ENCODE measurements at places on chromosomes 2 and 18.

DNA sequence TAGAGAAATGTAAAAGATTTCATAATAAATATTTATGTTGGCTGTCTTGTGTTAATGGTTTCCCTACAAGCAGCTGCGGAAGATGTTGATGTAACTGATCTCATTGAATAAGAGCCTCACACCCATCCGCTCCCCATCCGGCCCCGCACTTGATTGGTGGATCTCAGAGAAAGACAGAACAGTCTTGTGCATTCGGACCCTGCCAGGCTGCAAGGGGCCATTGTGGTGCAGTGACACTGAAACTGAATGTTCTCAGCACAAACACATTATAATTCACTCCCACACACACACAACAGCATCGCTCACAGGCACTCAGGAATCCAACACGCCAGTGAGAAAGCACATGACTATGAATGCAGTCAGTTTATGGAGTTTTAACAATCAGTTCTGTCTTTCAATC lies 47.8 kb downstream of the PRELID3A start:
- DNase-seq, result no peak

- DNase-seq, result no peak
These were observed 49.6 kb downstream of the SERTAD2 start for GRCh38 chr2:64604155-64604554.

- DNase-seq, result no peak
These were observed 19.8 kb downstream of the TET3 start for GRCh38 chr2:74004212-74005182.

DNA sequence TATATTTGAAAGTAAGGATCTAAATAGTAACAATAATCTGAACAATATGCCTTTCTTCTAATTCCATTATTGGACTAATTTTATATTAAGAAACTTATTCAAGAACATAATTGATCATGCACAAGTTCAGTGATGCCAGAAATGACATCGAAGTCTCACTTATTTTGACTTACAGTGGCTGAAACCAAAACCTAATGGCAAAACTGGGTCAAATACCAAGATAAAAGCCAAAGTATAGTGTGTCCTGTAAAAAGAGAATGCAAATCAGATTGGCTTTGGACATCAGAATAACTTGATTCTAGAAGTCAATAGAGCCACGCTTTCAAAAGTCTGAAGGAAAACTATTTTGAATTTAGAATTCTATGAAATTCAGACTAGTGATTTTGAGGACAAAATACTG lies 137.2 kb downstream of the FTCDNL1 start:
- DNase-seq, result no peak

DNA sequence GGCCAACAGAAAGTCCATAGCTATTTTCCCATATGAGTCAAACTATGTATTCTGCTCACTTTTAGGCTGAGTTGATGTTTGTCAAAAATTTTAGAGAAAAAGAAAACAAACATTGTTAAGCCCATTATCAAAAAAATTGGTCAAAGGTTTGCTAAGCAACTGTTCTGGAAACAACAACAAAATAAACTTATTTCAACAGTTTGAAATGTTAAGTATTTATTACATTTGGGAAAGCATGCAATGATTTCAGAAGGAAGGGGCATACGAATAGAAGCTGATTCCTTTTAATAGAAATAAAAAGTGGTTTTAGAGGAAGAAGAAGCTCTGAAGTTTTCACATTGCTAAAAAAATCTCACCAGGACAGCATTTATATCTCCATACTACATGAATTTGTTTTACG lies 1837.5 kb upstream of the CELF4 start:
- no peak for DNase-seq

DNA sequence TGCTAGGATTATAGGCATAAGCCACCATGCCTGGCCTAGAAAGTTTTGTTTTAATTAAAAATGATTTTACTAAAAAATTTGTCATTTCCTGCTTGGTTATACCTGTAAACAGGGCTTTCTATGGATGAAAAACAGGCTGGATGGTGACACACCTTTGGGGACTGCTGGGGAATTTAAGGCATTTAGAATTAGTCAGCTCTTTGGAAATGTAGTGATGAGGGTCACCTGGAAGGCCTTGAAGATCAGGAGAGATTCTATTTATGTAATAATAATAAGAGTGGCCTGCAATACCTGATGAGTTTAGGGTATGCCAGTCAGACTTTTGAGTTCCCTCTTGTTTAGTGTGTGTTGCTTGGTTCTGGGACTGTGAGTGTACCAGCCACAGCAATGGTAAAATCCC lies 51.1 kb downstream of the RALBP1 start:
- DNase-seq, result no peak

GRCh38 chr18:79855147-79855933 lies 57.6 kb downstream of the KCNG2 start:
- no peak for DNase-seq

DNA sequence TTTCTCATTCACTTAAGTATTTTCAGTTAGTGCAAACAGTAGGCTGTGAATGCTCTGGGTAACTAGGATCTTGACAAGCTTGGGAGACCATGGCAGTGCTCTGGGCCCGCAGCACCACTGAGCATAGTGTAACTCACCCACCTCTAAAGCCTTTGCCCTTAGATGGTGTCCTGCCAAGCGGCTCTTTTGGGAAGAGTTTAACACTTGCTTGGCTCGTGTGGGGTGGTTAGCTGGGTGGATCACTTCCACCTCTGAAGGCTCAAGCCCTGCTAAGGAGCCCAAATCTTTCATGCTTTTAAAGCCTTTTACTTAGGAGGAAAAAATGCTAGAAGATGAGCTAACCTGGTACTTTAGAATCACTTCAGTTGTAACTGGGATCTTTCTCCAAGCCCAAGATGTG lies 33.9 kb downstream of the PTPN18 start:
- DNase-seq, result no peak

GRCh38 chr2:26584191-26584590 lies 57.0 kb downstream of the CIB4 start:
- no peak for DNase-seq

- DNase-seq, result no peak
These were observed 219.1 kb upstream of the STK17B start for GRCh38 chr2:196390243-196391148.

- DNase-seq, result peak; percentile 28
These were observed 34.4 kb downstream of the CD28 start for GRCh38 chr2:203740871-203741281.

GRCh38 chr2:112622528-112622849 lies 23.2 kb upstream of the SLC20A1 start:
- no peak for DNase-seq

DNA sequence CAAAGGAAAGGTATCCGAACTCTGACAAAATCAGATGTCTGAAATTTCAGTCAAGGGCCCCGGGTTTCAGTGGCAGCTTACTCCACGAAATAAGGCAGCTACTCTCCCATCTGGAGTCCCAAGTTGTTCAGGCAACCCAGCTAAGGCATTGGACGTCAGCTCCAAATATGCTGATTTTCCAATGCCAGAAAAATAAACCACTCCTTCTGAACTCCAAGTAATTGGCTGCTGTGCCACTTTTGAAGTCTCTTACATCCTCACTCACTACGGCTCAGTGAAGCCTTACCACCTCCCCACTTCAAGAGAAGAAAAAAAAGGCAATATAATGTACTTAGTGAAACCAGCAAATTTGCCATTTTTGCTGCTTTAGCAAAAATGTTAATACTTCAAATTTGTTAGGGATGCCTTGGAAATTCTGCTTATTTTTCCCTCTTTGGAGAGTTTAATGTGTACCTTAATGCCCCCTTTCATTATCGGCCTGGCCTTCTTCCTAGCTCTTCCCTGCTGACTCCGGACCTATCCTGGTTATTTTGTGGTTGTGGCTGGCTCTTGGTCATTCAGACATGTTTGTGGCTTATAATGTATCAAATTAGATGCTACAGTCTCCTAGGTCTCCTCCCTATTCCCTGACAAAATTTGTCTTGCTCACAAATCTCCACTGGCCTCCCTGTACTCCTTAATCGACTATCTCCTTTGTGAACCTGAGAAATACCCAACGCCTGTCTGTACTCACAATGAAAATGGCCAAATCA lies 589.2 kb upstream of the ZEB2 start:
- no peak for DNase-seq

DNA sequence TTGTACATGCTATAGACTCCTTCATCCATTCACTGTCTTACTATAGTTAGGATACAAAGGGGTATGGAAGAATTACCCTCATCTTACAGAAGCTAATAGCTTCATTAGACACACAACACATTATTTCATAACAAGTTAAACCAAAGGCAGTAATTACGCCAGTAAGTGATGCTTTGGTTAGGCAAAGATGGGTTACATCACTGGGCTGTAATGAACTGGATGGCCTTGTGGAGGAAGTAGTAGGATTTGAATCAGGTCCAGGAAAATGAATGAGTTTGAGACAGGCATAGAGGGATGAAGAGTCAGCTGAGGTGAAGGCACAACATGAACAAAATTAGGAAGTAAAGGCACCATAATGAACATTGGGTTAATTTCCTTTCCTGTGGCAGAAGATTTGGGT lies 80.1 kb downstream of the SOCS6 start:
- no peak for DNase-seq

- no peak for DNase-seq
These were observed 383.7 kb downstream of the SOCS6 start for GRCh38 chr18:70672581-70672980.

DNA sequence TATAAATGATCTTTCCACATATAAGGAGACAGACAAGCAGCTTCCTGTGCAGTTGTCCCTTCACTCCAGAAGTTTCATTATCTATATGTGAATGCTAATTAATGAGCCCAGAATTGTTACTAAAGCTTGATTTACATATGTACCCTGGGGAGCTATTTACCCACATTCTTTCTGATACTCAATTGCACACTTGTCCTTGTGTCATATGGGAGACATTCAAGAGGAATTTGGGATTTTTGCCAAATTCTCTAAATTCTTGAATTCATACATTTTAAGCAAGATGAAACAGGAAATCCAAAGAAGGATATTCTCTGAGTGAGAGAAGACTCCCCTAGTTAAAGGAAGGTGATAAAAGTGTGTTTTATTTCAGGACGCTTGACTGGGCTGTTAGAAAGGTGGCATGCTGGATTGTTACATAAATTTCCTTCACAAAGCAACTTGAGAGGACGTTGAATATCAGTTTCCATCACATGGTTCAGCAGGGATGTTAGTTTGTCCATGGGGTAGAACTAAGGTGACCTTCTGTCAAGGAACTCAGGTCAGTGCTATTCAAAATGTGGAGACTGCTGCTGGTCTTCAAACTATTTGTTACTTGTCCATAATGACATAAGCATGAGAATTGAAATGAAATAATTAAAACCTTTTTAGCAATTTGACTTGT lies 368.2 kb downstream of the IRS1 start:
- no peak for DNase-seq

DNA sequence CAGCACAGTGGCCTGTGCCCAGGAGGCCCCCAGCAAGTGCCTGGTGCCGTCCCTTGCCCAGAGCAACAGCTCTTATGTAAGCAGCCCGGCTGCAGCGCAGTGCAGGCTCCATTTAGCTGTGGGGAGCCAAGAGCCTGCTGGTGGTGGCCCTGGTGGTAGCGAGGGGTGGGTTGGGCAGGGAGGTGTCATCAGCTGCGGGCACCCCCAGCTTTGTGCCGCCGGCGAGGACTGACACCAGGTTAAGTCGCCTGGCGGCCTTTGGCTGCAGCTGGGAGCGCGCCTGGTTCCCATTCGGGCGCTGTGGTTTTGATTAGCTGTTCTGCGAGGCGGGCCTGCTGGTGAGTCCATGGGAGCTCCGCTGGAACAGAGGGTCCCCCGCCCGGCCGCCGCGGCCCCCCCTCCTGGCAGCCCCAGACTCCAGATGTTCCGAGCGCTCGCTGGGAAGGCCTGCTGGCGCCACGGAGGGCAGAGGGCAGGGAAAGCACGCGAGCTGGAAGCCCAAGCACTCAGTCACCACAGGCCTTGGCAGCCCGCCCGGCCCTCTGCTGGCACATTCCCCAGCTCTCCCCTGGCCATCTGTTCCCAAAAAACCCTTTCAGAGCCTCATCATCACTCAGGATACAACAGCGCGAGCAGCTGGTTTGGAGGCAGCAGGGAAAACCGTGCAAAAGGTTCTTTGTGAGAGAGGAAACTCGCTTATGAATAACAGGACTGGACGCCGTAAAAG lies 18.4 kb downstream of the ATOH8 start:
- peak; percentile 93 for DNase-seq

- peak; percentile 51 for DNase-seq
These were observed 35.5 kb upstream of the TTR start for GRCh38 chr18:31555971-31556747.

DNA sequence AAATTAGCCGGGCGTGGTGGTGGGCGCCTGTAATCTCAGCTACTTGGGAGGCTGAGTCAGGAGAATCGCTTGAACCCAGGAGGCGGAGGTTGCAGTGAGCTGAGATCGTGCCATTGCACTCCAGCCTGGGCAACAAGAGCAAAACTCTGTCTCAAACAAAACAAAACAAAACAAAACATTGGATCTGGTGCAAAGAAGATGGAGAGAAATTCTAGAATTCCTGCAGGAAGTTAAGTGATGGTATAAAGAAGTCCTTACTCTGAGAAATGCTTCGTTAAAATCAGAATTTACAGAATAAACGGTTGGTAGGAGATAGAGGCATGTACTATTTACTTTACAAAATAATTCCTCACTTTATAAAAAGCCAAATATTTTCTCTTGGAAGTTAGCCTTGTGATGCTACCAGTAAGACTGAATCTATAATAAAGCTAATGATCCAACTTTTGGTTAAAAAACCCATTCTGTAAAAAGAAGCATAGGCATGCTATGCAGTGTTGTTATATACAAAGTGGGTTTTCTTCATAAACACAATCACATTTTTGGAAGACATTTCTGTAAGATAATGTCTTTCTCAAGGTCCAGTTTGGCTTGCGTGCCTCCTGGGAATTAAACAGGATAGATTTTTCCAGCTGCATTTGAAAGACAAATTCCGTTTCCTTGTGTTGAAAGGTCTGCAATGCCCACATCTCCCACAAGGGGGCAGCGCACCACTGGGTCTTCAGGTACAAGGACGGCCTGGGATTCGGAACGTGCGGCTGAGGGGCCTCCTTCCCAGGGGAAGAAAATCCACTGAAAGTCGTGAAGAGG lies 35.6 kb upstream of the PNO1 start:
- peak; percentile 68 for DNase-seq

- DNase-seq, result no peak
These were observed 23.8 kb upstream of the TTC39C start for GRCh38 chr18:23990474-23991410.

Measured in SW480 (cell line).